GOT3 (cell line): ENCODE measurements at places on chromosomes 7 and 10.

DNA sequence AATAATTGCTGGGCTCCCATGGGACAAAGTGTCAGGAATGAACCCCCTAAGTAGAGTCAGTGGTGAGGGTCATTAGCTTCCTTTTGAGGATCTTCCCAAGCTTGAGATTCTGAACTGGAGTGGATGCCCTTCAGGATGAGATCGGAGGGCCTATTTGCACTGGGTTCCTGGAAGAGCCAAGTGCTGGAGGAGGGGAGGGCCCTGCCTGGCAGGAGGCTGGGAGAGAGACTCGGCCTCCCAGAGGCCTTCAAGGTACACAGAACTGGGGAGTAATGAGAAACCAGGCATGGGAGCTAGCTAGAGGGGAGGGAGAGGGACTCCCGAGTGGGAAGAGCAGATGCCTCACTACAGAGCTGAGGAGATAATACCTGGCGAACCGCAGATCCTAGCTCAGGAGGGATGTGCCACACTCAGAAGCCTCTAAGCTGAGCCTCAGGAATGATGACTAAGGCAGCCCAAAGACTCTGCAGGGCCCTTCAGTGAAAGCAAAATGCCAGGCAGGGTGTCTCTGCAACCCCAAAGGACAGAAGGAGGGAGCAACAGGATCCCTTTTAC, 9.4 kb downstream of the PDAP1 start:
- no peak for DNase-seq

DNA sequence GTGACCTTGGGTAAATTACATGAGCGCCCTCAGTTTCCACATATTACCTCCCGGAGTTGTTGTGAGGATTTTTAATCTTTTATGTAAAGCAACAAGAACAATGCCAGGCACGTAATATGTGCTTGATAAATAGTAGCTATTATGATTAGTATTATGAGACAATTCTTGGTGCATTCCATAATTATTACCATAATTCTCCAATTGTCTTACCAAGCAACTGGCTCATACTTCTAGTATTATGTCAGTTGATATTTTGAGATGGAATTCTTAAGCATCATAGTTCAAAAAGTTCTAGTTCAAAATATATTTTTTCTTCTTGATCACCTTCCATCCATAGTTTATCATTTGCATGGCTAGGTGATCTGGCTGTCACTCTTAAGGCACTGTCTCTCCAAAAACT, 259.0 kb downstream of the BBS9 start:
- no peak for DNase-seq

DNA sequence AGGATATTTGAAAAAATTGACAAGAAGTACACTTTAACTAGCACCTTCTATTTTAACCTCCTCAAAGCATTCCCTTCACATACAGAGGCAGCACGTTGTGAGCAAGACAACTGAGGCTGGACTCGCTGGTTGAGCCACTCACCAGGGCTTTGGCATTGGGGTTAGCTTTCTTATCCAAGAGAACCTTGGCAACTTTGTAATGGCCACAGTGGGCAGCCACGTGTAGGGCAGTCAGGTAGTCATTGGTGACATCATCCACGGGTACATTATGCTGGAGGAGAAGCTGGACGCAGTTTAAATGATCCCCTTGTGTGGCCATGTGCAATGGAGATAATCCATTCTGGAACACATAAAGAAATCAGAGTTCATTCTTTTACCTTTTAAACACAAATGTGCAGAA, 181.8 kb downstream of the ANK3 start:
- DNase-seq = no peak

DNA sequence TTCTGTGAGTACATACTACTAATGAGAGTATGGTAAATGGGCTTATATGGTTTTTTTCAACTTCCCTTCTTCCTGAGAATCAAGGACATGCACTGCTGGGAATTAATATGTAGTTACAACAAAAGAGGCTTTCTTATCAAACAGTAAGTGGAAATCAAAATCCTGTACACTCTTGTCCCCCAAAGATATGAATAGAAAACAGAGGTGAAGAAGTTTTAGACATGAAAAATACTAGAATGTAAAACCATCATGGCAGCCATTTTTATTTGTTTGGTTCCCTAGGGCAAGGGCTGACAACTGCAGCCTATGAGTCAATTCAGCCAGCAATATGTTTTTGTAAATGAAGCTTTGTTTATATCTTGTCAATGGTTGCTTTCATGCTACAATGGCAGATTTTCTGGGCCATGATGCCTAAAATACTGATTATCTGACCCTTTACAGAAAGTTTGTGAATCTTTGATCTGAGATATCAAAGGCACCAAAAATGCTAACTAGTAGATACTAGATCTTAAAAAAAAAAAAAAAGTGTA, 422.4 kb downstream of the PARD3 start:
- no peak for DNase-seq

- no peak for DNase-seq
Measured at GRCh38 chr7:19009241-19009935, 108.0 kb downstream of the TWIST1 start.

- DNase-seq = no peak
Measured at GRCh38 chr7:41977151-41977651, 259.8 kb downstream of the GLI3 start.

DNA sequence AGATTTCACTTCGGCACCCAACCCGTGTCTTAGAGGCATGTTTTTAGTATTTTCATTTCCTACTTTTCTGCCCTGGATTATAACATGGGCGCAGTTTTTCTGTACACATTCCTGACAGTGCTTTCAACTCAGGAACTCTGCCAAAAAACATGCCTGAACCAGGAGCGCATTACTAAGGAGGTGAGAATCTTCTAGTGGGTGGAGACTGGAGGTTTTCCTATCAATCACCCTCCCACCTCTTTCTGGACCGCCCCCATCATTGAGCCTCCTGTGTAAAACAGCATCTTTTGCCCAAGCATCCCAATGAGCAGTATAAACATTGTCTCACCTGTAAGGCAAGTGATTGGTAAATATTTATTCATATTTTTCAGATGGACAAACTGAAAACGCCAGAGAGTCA, 53.2 kb downstream of the STK17A start:
- DNase-seq = no peak

DNA sequence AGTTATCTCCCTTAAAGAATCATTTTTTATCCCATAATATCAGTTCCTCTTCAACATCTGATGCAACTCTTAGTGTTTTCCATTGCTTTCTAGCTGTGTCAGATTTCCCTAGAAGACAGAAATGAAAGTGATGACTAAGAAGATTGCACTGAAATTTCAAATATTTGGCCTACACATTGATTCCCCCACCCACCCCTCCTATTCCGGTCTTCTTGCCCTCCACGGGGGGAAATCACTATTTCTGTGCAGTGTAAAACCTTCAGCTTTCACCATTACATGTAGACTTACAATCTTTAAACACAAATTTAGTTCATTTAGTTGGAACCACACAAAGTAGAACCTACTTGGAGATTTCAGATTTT, 63.7 kb upstream of the IL6 start:
- DNase-seq = no peak

GRCh38 chr7:69062020-69062765, 536.1 kb upstream of the AUTS2 start:
- no peak for DNase-seq

GRCh38 chr7:110885474-110885873, 205.5 kb upstream of the LRRN3 start:
- no peak for DNase-seq

- no peak for DNase-seq
Measured at GRCh38 chr7:51310131-51310583, 6.5 kb downstream of the COBL start.

DNA sequence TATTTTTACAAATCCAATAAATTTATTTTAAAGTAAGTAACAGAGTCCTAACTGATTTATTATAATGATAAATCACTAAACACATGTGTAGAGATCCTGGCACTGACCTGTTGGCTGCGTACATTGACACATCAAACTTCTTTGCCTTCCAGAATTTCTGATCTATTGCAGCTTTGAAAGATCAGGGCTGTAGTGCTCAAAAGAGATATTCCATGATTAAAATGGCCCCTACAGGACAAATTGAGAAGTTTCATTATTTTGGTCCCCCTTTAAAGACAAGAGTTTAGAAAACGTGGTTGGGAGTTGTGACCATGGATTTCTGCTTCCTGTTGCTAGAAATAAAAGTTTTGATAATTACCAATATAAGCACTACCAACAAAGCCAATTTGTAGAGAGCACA, 87.7 kb upstream of the PDK4 start:
- DNase-seq = no peak

DNA sequence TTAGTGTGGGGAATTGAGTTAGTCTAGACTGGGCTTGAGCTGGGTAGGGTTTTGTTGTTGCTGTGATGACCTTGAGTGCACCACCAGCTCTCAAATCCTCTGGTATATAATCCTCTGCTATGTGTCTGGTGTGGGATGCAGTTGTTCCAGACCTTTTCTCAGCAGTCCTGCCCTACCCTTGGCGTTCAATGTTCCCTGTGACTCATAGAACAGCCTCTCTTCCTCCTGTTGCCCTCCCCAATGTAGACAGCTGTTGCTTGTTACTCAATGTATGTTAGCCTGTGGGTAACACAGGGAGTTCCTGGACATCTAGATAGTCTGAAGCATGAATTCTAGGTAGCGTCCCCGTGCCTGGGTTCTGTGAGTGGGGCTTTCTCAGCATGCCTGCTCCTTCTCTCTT, 19.8 kb downstream of the ACBD7 start:
- DNase-seq = no peak

GRCh38 chr7:27346531-27347275, 104.1 kb downstream of the EVX1 start:
- no peak for DNase-seq
